ENCODE measurements at places on chromosomes 2 and 18.

DNA sequence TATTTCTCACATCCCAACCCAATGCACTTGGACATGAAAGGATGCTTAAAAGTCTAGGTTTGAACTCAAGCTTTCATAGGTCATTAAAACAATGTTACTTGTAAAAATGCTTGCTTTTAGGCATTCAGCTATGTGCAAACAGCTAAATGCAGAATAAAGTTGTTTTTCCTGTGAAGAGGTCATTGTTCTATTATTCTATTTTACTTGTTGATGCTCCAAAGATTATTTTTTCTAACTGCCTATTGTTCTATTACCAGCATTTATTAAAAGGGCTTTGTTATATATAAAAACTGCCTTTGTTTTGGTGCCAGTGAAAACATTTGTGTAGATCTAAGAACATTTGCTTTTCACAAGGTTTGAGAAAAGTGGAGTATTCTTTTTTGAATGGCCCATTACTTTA, 49.4 kb downstream of the TMEM178A start:
- DNase-seq = no peak

DNA sequence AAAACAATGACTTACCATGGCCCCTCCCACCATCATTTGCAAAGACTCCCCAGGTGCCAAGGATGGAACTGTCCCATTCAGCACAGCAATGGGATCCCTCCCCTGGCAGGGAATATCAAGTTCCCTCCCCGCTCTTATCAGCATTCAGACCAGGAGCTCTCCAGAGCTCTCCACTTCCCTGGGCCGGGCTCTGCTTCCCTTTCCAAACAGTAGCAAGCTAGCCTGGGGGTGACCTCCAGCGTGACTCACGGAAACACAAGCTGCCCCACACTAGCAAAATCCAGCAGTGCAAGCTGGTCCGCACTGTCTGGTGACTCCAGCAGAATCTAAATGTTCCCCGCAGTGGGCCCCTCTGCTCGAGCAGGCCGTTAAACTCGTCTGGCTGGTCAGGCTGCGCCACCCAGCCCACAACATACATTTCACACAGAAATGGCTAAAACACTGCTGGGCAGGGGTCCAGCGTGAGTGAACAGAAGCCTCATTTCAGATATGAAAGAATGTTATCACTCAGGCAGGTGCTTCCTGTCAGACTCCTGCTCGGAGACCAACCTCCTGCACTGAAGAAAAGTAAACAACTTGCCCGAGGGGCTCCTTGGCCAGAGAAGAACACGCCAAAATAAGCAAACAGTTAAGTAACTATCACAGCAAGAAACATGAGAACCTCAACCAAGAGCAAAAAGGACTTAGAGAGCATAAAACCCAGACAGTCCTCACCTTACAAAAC, 33.9 kb downstream of the STAT1 start:
- DNase-seq = no peak

- DNase-seq = no peak
Observed at GRCh38 chr18:58290116-58290695, 246.2 kb downstream of the NEDD4L start.

DNA sequence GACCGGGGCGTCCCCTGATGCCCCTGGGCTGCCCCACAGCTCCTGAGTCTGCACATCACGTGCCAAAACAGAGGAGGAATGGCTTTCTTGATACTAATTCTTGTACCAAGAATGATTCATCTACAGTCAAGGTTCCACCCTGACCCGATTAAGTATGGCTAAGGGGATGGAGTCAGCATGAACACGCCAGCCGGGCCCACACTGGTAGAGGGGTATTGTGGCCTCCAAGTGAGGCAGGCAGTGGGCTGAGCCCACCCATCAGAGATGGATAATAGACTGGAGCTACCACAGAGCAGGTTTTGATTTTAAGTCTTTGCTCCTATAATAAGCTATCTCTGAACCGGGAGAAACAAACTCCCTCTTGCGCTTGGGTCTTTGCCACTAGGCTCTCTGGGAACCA, 17.9 kb upstream of the GNAL start:
- no peak for DNase-seq

GRCh38 chr2:70468878-70469277, 84.7 kb downstream of the TGFA start:
- DNase-seq = no peak

GRCh38 chr2:150676747-150677383, 189.4 kb upstream of the RND3 start:
- DNase-seq = no peak

DNA sequence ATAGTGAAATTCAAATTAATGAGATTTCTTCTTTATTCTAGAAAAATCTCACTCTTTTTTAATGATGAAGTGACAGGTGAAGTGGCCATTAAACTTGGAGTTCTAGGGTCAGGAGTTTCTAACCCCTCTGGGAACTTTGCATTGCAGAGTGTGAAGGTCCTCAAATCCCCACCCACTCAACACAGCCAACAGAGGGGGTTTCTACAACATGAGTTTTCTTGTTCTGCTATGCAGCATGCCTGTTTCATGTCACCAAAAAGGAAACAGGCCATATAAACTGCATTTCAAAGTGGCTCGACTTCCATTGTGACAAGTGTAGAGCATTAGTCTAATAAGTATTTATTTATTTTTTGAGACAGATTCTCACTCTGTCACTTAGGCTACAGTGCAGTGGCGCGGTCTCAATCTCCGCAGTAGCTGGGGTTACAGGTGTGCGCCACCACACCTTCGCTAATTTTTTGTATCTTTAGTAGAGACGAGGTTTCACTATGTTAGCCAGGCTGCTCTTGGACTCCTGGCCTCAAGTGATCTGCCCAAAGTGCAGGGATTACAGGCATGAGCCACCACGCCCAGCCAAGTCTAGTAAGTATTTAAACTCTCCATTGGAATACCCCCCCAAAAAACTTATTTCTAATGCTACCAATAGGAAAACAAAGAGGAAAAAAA, 146.1 kb upstream of the ZFP36L2 start:
- DNase-seq = no peak

DNA sequence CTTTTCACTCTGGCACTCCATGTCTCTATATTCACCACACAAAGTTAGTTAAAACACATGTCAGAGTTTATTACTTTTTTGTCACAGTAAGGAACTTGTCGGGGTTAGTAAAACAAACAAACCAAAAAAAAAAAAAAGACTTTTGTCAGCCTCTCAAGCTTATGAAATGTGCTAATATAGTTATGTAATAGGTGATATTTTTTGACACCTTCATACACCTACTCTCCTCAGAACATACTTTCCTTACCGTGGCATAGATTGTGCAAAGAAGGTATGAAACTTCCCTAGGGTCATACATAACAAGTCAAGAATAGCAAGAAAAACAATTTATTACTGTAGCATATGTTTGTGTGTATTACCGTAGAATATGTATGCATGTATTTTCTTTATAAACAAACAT, 633.3 kb downstream of the CNTNAP5 start:
- no peak for DNase-seq

DNA sequence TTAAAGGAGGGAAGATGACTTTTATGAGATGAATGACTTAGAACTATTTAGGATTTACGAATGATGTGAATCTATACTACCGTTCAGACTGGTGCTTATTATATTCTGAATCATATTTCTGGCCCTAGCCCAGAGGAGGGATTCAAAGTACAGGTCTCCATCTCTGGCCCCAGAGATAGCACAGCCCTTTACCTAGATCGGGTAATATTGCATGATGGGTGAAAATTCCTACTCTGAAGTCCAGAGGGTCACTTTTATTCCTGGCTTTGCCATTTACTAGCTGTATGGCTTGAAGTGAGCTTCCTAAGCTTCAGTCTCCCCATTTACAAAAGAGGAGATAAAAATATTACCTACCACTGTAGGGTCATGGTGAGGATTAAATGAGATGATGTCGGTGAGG, 135.8 kb upstream of the OSR1 start:
- no peak for DNase-seq

- DNase-seq = no peak
Observed at GRCh38 chr18:6161549-6161948, 253.2 kb downstream of the L3MBTL4 start.

DNA sequence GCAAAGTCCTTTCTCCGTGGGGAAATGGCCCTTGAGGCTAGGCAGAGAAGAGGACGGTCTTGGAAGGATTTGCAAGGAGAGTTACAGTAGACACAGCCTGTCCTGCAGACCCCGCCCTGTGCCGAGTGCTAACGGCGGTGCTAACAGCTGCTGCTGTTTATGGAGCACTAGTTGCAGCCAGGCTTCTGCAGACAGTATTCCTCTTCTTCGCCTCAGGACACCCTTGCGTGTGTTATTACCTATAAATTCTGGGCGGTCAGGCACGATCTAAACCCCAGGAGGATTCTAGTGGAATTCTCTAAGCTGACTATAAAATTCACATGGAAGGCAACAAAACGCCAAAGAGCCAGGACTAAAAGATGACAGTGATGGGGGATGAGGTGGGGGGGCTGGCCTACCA, 139.8 kb downstream of the GLI2 start:
- no peak for DNase-seq

- no peak for DNase-seq
Observed at GRCh38 chr2:24826773-24827145, 33.5 kb downstream of the CENPO start.

GRCh38 chr2:123791684-123792083, 233.4 kb upstream of the CNTNAP5 start:
- DNase-seq = no peak

- no peak for DNase-seq
Observed at GRCh38 chr18:79587779-79588635, 91.6 kb upstream of the CTDP1 start.

DNA sequence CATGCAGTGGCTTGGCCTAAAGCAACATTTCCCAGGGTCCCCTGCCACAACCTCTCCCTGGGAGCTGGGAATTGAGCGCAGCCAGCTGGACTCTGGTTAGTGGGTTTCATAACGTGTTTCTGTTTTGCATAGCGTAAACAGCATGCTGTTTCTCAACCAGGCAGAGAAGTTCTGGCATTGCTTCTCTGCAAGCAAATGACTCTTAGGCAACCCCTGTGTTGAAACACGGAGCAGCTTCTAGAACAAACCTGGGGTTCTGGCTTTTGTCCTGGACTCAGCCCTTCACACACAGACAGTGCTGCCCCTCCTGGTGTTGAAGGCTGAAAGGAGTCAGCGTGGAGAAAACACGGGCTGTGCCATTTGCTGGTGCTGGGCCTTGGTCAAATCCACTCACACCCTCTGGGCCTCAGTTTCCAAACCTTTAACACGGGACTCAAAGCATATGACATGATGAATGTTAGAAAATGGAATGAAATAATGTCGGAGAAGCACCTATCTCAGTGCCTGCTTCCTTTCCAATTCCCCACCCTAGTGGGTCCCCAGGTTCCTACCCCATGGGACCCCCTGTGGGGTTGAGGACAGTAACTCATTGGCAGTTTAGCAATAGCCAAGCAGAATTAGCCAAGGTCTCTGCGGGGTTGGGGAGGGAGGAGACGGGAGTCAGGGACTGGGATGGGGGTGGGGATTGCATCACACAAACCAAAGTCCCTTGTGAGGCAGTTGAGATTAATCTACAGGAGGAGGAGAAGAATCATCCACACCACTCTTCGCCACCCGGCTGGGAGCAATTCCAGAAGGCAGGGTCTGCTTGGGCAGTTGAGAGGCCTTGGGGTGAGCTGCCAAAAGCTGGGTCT, 30.2 kb upstream of the IL1R2 start:
- DNase-seq = no peak

DNA sequence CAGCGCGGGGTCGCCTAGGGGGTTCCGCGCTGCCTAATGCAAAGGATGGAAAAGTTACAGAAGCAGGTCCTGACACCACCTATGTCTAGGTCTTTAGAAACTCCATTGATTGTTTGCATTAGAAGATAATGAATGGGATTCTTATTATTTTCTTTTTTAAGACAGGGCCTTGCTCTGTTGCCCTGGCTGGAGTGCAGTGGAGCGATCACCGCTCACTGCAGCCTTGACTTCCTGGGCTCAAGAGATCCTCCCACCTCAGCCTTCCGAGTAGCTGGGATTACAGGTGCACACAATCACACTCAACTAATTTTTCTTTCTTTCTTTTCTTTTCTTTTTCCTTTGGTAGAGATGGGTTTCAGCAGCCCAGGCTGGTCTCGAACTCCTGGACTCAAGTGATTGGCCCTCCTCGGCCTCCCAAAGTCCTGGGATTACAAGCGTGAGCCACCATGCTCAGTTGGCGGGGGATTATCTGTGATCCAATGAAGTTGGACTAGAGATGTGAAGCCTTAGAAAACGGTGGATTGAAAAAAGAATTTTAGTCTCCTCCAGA, 761 bp upstream of the IDH1 start:
- DNase-seq = no peak

DNA sequence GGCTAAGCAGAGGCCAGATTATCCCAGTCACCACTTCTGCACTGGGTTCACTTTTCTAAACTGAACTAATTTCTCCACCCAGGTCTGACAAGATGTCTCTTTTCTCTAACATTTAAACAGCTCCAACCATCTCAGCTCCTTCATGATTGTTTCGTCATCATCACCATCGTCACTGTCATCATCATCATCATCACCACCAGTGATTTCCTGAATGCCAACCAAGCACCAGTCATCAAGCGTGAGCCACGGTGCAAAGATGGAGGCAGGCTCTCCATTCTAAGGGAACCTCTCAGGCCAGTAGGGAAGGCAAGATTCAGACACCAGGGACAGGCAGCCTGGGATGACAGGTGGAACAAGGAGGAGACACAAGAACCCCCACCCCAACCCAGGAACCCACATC, 25.5 kb upstream of the TMBIM1 start:
- DNase-seq = no peak

GRCh38 chr2:29323301-29323700, 208.1 kb downstream of the CLIP4 start:
- DNase-seq = no peak

DNA sequence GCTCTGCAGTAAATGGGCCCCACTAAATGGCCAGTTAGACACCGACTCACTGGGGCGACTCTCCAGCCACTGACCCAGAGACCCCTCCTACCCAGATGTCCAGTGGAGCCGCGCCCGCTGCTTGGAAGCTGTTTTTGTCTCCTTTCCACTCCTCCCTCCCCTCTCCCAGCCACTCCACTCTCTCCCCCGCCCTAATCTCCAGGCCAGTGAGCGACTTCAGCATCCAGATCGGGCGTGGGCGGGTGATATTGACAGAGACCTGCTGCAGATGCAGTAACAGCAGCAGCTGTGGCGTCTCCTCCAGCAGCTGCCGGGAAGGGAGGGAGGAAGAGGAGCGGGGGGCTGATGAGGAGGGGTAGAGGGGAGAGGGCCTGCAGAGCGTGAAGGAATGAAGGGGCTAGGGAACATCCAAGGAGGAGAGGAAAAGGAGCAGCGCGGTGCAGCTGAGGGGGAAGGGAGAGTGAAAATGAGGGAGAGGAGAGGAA, at the start of gene SCN7A:
Gene SCN7A (minus strand): TSS at position 110 of the 485 bp plus-strand sequence. CDS start 16,553 bp downstream, outside the sequence.
- no peak for DNase-seq
